ENCODE measurements at places on chromosomes 13 and 19.

- H3K4me3 ChIP-seq, result no peak overlapping the region
- H3K27me3 ChIP-seq, result peaks cover 45% of the 10 kb centered on the region
- H3K4me1 ChIP-seq, result peaks cover 11% of the 10 kb centered on the region
- ATAC-seq, result no peak
- no peaks in the 10 kb centered on the region for H3K36me3 ChIP-seq
These were observed 8.2 kb upstream of the LAMP1 start for GRCh38 chr13:113288880-113289279.

GRCh38 chr19:29872224-29872731 lies 60.5 kb downstream of the CCNE1 start:
- no peaks in the 10 kb centered on the region for H3K36me3 ChIP-seq
- no peak overlapping the region for H3K27ac ChIP-seq
- peak overlapping the region; percentile 44 for H3K4me3 ChIP-seq
- no peak for ATAC-seq

- ATAC-seq, result no peak
- H3K27me3 ChIP-seq, result no peaks in the 10 kb centered on the region
- no peaks in the 10 kb centered on the region for H3K36me3 ChIP-seq
- H3K4me3 ChIP-seq, result no peak overlapping the region
These were observed 699.0 kb downstream of the GPC5 start for GRCh38 chr13:92097337-92097903.

- H3K27me3 ChIP-seq, result no peaks in the 10 kb centered on the region
- H3K4me3 ChIP-seq, result no peak overlapping the region
- no peaks in the 10 kb centered on the region for H3K4me1 ChIP-seq
- ATAC-seq, result no peak
These were observed 19.8 kb downstream of the CAB39L start for GRCh38 chr13:49424011-49424560.

DNA sequence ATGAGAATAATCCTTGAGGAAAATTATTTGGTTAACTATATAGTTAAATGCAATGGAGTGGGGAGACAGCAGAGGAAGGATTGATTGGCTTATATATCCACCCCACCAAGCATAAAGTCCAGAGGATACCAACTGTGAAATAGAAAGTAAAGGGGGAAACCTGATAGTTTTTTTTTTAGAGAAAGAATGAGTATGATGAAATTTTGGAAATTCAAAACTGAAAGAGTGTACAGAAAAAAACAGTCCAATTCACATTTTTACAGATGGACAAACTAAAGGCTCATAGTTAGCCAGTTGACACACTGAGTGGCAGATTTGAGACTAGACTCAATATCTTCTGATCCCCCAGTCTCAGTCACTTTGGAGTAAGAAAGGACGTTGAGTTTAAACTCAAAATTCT lies 51.1 kb downstream of the FNDC3A start:
- peaks cover 59% of the 10 kb centered on the region for H3K36me3 ChIP-seq
- H3K4me1 ChIP-seq, result no peaks in the 10 kb centered on the region
- ATAC-seq, result no peak
- H3K27ac ChIP-seq, result no peak overlapping the region
- no peak overlapping the region for H3K4me3 ChIP-seq

DNA sequence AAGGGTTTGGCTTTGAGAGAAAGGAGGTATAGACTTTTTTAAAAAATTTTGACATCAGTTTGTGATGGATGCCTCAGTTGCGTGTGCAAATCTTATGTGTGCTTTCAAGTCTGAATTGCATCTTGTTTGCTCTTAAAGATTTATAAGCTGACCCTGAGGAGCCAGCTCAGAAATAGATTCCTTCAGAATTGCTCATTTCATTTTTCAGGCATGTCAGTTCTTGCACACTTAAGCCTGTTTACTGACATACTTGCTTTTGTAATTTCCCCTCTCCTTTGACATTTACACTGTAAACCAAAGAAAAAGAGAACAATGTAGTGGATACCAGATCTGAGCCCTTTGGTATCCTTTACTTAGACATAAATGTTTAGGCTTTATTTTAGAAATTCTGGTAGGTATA lies 87.6 kb downstream of the RNF17 start:
- ATAC-seq, result no peak
- peaks cover 21% of the 10 kb centered on the region for H3K27me3 ChIP-seq

DNA sequence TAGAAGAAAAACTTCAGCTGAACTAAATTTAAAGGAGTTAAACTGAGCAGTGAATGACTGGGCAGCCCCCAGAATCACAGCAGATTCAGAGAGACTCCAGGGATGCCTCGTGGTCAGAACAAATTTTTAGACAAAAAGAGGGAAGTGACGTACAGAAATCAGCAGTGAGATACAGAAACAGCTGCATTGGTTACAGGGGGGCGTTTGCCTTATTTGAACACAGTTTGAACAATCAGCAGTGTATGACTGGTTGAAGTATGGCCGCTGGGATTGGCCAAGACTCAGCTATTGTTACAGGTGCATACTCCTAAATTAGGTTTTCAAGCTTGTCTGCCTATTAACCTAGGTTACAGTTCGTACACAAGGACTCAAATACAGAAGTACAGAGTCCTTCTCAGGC lies 2.2 kb upstream of the SPRYD7 start:
- peaks cover 31% of the 10 kb centered on the region for H3K4me1 ChIP-seq
- H3K36me3 ChIP-seq, result no peaks in the 10 kb centered on the region
- ATAC-seq, result no peak
- H3K4me3 ChIP-seq, result no peak overlapping the region

DNA sequence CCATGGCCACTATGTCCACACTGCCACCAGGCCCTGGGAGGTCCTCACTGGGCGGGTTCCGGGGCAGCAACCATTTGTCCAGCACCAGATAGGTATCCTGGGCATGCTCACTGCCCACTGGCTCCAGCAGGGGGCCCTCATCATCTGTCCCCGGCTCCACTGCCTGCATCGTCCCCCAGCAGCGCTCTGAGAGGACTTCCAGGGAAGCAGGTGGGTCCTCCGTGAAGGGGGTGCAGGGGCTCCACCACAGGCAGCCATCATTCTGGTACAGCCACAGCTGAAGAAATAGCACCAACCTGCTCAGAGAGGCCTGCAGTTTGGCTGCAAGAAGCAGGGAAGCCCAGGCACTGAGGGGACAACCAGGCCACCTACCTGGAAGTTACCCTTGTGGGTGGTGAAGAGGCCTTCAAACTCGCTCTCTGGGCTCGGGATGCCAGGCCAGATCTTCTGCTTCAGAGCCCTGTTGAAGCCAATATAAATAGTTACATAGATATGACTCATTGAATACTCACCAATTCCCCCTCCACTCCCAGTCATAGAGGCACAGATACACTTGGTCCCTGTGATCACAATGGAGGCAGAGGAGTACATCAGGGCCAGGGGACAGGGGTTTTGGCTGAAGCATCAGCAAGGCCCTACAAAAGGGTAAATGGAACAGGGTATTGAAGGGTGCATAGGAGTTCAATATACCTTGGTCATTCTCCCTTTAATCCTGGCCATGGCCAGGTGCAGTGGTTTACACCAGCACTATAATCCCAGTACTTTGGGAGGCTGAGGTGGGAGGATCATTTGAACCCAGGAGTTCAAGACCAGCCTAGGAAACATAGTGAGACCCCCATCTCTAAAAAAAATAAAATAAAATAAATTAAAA lies 4.1 kb downstream of the SWSAP1 start:
- no peak overlapping the region for H3K4me3 ChIP-seq
- peaks cover 54% of the 10 kb centered on the region for H3K4me1 ChIP-seq
- ATAC-seq, result no peak
- no peak overlapping the region for H3K27ac ChIP-seq

DNA sequence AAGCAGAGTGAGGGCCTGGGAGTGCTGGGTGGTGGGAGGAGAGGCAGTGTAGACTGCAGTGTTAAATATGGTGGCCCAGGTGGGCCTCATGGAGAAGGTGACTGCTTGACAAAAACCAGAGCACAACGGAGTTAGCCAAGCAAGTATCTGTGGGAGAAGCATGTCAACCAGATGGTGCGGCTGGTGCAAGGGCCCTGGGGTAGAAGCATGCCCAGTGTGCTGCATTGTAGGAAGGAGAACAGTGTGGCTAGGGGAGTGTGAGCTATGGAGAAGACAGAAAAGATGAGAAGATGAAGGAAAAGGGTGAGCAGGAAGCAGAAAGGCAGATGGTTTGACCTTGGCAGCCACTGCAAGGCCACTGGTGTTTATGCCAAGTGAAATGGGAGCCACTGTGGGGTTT lies 2.2 kb upstream of the VSTM2B start:
- H3K27ac ChIP-seq, result no peak overlapping the region
- no peak for ATAC-seq
- H3K27me3 ChIP-seq, result peaks cover 78% of the 10 kb centered on the region
- no peak overlapping the region for H3K4me3 ChIP-seq
- H3K36me3 ChIP-seq, result peaks cover 6% of the 10 kb centered on the region

DNA sequence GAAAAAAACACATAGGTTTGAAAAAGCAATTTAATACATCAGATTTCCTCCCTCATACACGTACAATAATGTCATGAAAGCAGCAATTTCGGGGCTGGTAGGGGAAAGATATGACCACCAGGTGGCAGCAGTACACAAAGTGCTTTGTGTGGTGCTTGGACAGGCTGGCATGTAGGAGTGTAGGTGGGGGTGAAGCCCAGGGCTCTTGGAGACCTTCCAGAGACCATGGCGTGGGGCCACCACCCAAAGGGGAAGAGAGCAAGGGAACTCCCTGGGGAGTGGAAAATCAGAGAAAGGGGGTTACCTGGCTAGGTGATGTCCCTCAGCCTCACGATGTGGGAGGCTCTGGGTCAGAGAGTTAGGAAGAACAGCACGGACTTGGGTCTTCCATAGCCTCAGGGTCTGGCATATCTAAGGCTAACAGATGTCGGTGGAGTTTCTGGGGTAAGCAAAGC lies 11.8 kb upstream of the CCNA1 start:
- H3K4me1 ChIP-seq, result peaks cover 13% of the 10 kb centered on the region
- H3K4me3 ChIP-seq, result no peak overlapping the region
- peaks cover 40% of the 10 kb centered on the region for H3K27me3 ChIP-seq
- H3K36me3 ChIP-seq, result no peaks in the 10 kb centered on the region

DNA sequence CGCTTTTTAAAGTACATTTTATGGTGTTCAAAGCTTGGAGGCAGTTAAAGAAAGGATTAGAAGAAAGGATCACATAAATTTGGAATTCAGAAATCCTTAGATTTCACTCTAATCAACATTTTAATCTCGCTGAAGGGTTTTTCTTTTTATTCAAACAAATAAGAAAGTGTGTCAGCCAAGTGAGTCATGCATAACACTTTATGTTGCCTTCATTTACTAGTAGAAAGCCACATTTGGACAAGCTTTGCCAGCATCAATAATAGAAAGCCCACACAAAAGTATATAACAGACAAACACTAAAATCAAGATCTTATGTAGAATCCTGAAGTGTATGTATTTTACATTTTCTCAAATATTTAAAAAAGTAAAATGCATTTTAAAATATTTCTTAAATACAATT lies 154.9 kb upstream of the TRPC4 start:
- no peaks in the 10 kb centered on the region for H3K27me3 ChIP-seq
- no peaks in the 10 kb centered on the region for H3K4me1 ChIP-seq
- H3K36me3 ChIP-seq, result no peaks in the 10 kb centered on the region
- ATAC-seq, result no peak

- H3K36me3 ChIP-seq, result peaks cover 27% of the 10 kb centered on the region
- peak overlapping the region; percentile 92 for H3K4me3 ChIP-seq
- H3K27me3 ChIP-seq, result no peaks in the 10 kb centered on the region
- peak; percentile 62 for ATAC-seq
- H3K4me1 ChIP-seq, result peaks cover 70% of the 10 kb centered on the region
These were observed 744 bp upstream of the POU2F2 start for GRCh38 chr19:42132851-42133528.

- no peaks in the 10 kb centered on the region for H3K27me3 ChIP-seq
- no peak overlapping the region for H3K27ac ChIP-seq
- H3K4me1 ChIP-seq, result no peaks in the 10 kb centered on the region
- H3K36me3 ChIP-seq, result peaks cover 75% of the 10 kb centered on the region
- no peak for ATAC-seq
These were observed 30.7 kb upstream of the ZFP82 start for GRCh38 chr19:36449059-36449670.

- no peak overlapping the region for H3K4me3 ChIP-seq
- H3K36me3 ChIP-seq, result no peaks in the 10 kb centered on the region
- no peaks in the 10 kb centered on the region for H3K4me1 ChIP-seq
- ATAC-seq, result no peak
- no peak overlapping the region for H3K27ac ChIP-seq
These were observed 238.2 kb downstream of the LIG4 start for GRCh38 chr13:107977071-107977574.

DNA sequence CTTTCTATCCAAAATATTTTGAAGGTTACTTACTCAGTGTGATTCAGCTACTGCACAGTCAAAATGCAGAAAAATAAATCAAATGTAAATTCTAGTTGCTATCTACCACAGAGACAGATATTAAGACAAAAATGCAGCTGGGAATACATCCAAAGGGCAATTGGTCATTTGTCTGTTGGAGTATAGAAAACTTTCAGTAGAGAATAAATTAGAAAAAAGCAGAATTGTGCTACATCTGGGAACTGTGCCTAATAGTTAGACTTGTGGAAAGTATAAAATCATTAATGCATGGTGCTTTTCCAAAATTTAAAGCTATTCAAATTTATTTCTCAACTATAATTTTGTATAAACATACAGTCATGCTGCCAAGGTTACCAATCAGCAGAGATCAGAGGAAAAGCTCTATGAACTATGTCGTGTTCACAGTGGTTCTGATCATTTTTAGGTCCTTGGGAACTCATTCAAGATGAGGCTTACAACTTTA lies 1635.8 kb downstream of the PCDH9 start:
- no peaks in the 10 kb centered on the region for H3K4me1 ChIP-seq
- no peak overlapping the region for H3K27ac ChIP-seq
- H3K36me3 ChIP-seq, result no peaks in the 10 kb centered on the region
- no peaks in the 10 kb centered on the region for H3K27me3 ChIP-seq
- no peak overlapping the region for H3K4me3 ChIP-seq

DNA sequence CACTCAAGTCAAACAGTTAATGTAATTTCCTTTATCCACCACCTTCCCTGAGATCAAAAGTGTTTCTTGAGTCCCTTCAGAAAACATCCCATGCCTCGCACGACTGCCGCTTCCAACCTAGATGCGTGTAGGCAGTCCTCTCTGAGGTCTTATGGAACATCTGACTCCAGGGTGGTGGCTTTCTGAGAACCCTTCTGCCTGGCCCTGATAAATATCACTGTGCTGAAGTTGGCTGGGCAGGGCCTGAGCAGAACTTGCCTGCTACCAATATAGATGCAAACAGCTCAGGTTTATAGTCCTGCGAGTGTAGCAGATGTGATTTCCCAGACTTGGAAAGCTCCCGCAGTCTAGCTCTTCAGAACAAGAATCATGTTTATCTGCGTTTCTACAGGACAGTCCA lies 61.1 kb upstream of the GPR12 start:
- H3K4me1 ChIP-seq, result no peaks in the 10 kb centered on the region
- no peak for ATAC-seq
- no peak overlapping the region for H3K27ac ChIP-seq
- H3K4me3 ChIP-seq, result no peak overlapping the region
- H3K27me3 ChIP-seq, result peaks cover 14% of the 10 kb centered on the region

DNA sequence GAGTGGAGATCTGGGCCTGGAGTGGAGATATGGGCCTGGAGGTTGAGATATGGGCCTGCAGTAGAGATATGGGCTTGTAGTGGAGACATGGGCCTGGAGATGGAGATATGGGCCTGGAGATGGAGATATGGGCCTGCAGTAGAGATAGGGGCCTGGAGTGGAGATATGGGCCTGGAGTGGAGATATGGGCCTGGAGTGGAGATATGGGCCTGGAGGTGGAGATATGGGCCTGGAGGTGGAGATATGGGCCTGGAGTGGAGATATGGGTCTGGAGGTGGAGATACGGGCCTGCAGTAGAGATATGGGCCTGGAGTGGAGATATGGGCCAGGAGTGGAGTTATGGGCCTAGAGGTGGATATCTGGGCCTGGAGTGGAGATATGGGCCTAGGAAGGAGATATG lies 402 bp downstream of the KIR2DL3 start:
- no peak overlapping the region for H3K4me3 ChIP-seq
- H3K4me1 ChIP-seq, result no peaks in the 10 kb centered on the region
- no peak overlapping the region for H3K27ac ChIP-seq
- H3K36me3 ChIP-seq, result no peaks in the 10 kb centered on the region
- H3K27me3 ChIP-seq, result peaks cover 35% of the 10 kb centered on the region
